A549 (cell line): ENCODE measurements at places on chromosomes 5 and 9.
A peak's percentile ranks its signal among the peaks of the same experiment; 100 is the strongest.

DNA sequence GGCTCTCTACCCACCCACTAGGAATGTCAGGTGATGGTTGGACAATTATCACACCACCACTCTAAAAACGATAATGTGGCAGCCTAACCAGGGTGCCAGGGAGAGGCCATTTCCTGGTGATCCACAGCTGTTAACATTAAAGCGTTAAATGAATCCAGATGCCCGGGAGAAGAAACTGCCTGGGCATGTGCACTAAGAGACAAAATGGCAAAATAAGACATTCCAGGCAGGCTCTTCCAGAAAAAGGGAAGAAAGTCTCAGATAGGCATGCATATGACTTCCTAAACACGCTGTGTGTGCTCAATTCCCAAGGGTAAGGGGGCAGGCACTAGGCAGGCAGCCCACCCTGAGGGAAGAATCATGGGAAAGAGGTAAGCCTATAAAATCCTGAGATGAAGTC, 4.6 kb upstream of the TXN start:
- DNase-seq = no peak

- DNase-seq = no peak
Measured at GRCh38 chr5:118007262-118007661, 981.1 kb downstream of the DTWD2 start.

DNA sequence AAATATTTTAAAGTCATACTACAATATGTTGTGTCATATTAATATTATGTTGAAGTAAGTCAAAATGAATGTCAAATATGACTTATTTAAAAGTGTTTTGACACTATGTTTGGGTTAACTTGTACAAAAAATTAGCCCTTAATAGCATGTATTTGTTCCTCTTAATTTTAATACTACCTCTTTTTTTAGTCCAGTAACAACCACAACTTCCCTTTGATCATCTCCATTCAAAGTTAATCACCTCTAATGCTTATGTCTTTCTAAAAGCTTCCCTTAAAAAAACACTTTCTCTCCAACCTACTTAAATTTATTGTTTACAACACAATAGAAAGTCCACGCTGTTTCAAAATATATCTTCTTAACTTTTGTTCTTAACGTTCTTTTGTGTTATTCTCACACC, 9.6 kb downstream of the SLCO4C1 start:
- DNase-seq = no peak

DNA sequence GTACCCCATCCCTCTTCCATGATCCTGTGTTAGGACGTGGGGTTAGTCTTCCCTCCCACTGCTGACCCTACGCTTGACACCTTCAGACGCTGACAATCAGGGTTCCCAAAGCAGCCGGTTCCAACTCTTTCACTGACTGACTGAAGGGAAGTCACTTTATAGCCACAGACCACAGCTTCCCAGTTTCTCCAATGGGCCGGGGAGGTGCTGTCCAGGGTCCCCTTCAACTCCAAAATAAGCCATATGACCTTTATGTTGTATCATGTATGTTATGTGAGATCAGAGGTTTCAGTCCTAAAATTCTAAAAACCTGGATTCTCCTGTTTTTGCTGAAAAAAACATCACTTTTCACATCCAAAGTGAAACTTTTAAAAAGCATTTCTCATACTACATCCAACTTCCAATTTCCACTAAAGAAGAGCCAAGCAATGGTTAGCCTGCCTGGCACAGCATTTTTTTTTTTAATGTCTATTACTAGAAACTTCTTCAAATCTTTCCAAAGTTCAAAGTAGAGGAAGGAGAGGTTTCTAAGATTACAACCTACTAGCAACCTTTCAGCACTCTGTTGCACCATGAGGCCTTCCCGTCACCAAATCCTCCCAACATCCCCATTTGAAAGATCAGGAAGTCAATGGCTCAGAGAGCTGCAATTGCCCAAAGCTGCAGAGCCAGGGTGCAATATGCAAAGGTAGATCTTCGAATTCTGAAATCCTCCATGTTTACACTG, 5.2 kb downstream of the EPB41L4B start:
- no peak for DNase-seq

GRCh38 chr9:126454215-126454614, 127.6 kb downstream of the MVB12B start:
- no peak for DNase-seq

DNA sequence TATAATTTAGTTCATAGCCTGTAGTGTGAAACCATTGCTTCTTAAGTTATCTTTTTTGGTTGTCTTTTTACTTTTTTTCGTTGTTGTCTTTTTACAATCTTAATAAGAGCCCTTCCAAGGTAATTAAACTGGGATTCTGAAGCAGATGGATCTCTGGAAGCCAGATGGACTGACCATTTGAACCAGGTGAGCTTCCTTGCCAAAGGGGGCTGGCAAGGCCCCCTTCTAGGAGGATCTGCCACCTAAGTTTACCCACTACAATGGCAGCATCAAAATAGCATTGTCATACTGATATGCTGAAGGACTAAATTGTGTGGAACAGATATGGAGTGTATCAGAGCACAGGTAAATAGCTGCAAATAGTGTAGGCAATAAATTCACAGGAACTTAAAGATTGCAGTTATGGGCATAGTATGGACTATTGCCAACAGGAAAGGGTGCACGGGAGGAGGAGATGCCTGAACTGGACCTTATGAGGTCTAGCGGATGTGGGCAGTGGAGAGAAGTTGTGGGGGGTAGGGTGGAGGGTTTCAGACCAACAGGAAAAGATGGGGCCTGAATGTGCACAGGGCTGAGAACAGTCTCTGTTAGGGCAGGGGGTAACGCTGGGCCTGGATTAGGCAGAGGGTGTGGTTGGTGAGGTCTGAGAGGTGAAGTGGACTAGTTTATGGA, 61.5 kb upstream of the CTXN3 start:
- no peak for DNase-seq

- no peak for DNase-seq
Measured at GRCh38 chr5:104977529-104977928, 1414.9 kb upstream of the NUDT12 start.

DNA sequence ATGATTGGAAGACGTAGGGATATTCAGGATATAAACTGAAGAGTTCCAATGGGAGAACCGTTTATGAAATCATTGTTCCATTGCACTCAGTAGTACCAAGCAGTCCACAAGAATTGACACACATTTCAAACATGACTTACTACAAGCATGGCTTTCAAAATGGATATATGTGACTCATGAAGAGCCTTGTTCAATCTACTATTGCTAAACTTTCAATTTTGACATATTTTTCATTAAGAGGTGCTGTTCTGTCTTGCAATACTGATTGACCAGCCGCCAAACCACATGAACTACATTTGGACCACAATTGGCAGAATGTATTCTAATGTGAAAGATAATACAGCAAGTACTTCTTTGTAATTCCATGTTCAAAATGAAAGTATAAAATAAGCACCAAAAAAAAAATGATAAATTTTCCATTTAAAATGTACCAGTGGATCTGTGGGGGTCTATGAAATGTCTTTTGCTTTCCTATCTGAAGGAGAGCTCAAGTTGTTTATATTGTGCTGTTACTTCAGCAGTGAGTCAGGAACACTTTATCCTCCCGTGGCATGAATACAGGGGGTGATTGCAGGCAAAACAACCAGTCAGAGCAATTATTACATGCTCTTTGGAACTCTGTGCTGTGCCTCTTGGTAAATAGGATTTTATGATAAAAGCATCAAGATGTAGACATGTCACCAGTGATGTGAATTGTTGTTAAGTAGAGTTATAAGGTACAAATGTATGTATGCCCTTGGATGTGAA, 366.0 kb downstream of the ARRDC3 start:
- DNase-seq = no peak

DNA sequence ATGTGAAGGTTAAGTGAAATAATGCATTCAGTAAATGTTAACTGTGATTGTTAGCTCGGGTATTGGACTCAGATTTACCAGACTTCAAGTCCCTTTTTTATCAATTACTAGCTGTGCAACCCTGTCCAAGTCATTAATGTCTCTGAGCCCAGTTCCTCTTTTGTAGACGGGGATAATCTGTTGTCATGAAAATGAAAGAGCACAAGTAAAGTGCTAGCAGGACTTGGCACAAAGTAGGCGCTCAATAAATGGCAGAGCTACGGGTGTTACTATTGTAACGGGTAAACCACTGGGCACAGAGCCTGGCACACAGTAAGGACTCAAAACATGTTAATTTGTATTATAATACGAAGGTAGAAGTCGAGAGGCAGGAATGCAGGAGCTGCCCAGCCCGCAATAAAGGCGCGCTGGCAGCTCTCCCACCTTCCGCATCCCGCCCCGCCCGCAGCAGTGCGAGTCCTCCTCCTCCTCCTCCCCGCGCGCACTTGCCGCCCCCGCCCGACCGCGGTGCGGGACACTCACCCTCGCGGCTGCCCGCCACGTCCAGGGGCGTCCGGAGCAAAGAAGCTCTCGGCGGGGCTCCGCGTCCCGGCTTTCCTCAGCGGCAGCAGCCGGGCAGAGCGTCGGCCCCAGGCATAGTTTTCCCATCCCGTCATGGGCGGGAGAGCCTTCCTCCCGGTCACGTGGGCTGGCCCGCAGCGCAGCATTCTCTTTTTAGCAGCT, at the start of gene C1QTNF2:
TSS of gene C1QTNF2 (minus strand) at position 637 of the 723 bp plus-strand sequence. CDS start 15,615 bp downstream, outside the sequence.
- peak; percentile 6 for DNase-seq

- no peak for DNase-seq
Measured at GRCh38 chr9:134127616-134128015, 8.3 kb upstream of the WDR5 start.

DNA sequence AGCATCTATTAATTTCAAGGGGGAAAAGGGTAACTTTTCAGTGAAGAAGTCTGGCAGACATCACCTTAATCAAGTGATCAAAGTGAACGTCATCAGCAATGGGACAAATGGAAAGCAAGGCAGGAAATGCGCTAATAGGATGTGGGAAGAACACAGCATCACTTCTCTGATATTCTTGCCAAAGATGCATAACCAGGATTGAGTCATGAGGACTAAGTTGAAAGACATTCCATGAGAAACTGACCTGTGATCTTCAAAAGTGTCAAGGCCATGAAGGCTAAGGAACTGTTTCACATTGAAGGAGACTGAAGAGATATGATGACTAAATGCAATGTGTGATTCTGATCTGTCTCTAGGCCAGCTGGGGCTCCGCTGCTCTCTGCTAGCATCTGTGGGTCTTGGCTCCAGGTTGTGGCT, 92.9 kb downstream of the NDFIP1 start:
- DNase-seq = peak; percentile 16

GRCh38 chr5:1702318-1702717, 97.3 kb downstream of the MRPL36 start:
- DNase-seq = no peak

DNA sequence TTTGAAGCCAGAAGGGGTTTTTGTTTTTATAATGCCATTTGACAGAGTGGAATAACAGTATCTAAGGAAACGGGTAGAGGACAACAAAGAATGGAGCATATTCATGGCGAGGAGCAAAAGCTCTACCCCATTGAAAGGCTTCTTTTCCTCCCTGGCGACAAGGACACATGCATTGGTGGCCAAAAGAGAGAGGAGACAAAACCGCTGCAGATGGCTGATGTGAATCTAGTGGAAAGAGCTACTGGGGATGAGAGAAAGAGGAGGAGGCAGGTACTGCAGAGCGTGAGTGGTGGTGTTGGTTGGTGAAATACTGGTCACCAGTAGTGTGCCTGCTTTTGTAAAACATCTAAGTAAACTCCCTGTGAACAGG, 491 bp downstream of the APC start:
- DNase-seq = no peak

DNA sequence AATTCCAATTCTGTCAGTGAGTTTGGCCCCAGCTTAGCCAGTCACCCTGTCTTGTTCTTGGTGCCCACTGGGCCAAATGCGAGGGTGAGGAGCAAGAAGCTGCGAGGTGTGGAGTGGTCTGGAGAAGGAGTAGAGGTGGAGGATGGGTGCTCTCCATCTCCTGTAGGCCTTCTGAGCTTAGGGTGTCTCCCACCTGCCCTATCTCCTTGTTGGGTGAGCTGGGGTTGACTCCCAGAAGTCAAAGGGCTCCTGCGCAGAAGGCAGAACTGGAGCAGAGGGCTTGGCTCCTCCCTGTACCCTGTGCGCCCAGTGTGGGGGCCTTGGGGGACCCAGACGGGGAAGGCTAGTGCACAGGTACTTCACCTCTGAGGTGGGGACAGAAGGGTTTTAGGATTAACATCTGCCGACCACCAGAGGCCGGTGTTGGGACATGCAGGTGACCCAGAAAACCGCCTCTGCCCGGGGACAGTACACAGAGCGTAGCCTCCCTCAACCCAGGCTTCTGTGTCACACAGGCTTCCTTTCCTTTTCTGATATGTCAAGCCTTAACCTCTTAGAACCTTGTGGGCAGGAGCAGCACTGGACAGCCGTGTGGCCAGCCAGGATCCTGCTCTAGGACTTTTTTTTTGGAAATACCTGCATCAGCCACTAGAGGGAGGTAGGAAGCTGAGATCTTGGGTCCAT, 16.9 kb downstream of the IL5 start:
- DNase-seq = peak; percentile 69

- no peak for DNase-seq
Measured at GRCh38 chr9:4581861-4582565, 80.1 kb upstream of the PLPP6 start.

DNA sequence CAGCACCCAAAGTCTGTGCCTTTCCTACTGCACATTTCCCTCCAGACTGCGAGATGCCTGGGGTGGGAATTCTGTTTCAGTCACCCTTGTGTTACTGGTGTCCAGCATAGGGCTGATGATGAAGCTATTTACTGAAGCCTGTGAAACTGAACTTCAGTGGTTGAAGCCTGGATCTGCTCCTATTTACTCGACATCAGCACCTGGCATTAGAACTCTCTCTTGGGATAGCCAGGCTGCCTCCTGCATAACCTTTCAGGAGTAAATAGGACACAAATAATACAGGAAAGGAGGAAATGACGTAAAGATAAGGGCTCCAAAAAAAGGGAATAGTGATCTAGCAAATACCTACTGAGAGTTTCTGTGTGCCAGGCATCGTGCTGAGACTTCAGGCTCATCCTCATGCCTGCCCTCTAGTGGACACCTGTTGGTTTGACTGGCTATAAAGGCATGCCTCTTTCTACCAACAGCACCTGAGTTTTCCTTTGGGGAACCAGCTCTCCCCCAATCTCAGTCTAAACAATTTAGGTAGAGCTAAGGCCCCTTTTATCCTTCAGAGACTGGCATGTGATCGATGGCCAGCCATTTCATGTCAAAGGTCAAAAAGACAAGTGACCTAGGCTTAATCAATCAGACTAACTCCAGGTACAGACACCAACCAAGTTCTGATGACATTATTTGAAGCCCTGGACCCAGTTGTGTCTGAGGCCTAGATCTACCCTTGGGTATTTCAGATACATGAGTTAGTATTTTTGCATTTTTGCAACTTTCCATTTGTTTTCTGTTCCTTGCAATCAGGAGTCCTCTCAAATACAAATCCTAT, 192.1 kb upstream of the TRIM32 start:
- no peak for DNase-seq

- no peak for DNase-seq
Measured at GRCh38 chr9:132947756-132948155, 3.3 kb upstream of the TSC1 start.

- no peak for DNase-seq
Measured at GRCh38 chr5:103942587-103943186, 380.1 kb upstream of the NUDT12 start.

- DNase-seq = no peak
Measured at GRCh38 chr9:76692458-76693129, 71.6 kb upstream of the PCA3 start.
